ENCODE measurements at places on chromosomes 12 and 14.

- no peak for DNase-seq
Measured at GRCh38 chr12:51392556-51393237, 1.5 kb upstream of the GALNT6 start.

DNA sequence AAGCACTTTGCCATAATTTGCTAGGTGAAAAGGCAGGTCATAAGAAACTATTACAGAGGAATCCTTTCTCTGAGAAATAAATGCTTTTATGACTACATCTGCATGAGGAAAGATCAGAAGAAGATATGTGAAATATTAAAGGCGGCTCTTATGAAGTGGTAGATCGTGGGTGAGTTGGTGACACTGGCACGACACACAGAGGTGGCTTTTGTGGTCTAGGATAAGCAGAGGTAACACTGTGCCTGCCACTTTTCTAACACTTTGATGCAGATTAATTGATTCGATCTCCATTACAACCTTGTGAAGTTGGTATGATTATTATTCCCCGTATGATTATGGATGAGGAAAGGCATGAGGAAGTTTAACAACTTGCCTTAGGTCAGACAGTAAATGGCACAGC, 60.0 kb upstream of the ELK3 start:
- DNase-seq, result no peak

DNA sequence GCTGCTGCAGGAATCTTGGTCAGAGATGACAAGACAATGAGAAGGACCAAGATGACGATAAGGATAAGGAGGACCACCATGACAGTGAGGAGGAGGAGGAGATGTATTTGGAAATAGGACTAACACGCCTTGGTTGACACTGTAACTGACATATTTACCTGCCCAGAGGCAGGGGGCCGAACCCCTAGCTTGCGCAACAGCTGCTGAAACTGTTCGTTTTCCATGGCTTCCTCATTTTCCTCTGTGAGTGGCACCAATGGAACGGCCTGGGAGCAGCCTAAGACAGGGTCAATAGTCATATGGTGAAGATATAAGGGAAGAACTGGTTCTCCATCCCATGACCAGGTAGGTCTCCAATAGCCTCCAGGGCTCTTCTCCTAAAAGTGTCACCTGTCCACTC, 28.8 kb downstream of the TIMELESS start:
- no peak for DNase-seq

DNA sequence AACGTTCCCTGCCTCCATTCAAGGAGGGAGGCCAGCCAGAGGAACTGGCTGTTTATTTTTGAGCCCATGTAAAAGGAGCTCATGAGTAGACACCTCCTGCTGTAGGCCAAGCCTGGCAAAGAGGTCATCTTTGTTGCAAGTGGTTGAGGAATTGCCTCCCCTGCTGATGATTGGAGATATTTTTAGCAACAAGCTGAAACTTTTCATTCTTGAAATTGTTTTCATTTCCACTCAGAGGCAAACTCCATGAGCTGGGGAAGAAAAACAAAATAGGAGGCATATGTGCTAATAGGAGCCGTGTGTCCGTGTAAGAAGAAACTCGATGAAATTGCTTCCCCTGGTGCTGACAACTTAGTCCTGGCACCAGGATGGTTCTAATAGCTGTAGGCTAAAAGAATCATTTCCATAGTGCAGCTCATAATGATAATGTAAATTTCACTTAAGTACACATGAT, 440.1 kb upstream of the FAR2 start:
- no peak for DNase-seq

DNA sequence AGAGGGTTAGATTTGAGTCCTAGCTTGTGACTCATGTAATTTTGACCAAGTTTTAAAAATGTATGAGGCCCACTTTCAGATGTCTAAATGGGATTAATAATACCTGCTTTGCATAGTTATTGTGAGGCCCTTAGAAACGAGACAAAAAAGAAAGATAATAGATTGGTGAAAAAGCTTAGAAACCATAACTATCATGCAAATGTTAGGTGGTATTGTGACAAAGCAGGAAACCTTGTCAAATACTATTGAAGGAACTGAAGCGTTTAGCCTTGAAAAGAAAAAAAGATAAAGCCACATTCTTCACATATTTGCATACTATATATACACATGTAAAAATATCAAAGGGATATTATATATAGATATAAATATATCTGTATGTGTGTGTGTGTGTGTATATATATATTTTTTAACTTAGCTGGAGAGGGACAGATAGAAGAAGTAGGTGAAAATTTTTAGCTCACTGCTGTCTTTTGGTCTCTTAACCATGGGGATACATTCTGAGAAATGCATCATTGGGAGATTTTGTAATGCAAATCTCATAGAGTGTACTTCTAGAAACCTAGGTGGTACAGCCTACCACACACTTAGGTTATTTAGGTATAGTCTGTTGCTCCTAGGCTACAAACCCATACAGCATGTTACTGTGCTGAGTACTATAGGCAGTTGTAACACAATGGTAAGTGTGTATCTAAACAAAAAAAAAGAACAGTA, 270.3 kb downstream of the CCDC91 start:
- DNase-seq, result no peak

DNA sequence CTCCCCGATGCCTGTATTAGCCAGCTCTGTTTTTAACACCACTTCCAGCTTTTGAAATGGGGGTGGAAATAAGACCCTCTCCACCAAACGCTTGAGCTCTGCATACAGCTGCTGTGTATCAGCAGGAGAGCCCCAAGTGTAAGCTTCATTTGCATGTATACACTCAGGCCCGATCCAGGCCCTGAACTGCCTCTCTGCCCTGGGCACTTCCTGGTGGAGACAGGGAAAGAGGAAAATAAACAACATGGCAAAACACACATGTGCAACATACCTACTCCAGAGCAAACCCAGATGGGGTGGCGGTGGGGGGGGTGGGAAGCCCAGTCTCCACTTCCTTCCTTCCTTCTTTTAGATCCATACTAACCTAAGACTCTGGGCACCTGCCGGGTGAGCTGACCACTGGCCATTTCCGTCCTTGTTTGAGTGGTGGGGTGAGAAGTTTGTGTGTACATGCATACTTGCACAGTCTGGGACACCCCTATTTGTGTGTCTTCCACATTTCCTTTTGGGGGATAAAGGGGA, 55.3 kb downstream of the RBM19 start:
- DNase-seq, result no peak

DNA sequence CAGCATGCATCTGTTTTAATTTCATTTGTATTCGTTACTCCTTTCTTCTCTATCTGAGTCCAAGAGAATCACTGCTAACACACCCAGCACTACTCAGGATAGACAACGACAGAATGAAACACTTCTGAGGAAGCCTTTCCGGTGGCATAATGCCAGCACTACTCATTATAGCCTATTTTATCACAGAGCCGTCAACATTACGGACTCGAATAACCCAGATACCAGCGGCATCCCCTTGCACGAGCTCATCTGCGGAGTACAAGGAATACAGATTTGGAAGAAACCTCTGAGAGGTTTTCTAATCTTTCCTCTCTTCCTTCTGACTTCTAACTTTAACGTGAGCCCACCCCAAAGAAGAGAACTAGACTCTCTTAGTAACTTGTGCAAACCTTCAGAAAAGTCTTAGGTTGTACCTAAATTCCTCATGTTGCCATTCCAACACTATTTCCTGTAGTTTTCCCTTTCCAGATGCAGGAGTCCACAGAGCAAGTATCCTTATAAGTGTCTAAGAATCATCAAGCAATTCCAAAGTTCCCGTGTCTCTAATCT, 248.1 kb downstream of the APAF1 start:
- DNase-seq, result no peak

DNA sequence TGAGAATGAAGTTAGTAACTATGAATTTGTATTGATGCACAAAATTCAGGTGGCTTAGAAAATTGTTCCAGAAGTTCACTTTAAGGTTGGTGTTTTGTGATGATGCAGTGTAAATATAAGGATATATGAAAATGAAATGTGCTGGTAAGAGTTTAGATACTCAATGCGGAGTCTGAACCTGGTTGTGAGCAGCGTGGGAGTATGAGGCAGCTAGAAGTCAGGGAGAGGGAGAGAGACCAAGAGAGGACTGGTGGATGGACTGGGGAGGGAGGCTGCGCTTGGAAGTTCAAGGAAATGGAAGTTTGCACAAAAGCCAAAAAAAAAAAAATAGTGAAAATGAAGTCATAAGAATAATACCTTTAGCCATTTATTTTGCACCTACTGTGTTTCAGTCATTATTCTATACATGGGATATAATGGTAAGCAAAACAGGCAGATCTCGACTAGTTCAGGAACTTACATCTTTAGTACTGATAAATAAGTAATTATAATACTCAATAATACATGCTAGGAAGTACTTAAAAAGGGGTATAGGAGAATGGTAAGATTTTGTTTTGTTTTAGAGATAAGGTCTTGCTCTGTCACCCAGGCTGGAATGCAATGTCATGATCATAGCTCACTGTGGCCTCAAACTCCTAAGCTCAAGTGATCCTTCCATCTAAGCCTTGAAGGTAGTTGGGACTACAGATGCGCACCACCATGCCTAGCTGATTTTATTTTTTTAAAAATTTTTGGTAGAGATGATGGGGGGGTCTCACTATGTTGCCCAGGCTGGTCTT, 10.0 kb upstream of the RAB21 start:
- DNase-seq, result no peak

- no peak for DNase-seq
Measured at GRCh38 chr12:84313323-84313675, 599.3 kb downstream of the SLC6A15 start.

DNA sequence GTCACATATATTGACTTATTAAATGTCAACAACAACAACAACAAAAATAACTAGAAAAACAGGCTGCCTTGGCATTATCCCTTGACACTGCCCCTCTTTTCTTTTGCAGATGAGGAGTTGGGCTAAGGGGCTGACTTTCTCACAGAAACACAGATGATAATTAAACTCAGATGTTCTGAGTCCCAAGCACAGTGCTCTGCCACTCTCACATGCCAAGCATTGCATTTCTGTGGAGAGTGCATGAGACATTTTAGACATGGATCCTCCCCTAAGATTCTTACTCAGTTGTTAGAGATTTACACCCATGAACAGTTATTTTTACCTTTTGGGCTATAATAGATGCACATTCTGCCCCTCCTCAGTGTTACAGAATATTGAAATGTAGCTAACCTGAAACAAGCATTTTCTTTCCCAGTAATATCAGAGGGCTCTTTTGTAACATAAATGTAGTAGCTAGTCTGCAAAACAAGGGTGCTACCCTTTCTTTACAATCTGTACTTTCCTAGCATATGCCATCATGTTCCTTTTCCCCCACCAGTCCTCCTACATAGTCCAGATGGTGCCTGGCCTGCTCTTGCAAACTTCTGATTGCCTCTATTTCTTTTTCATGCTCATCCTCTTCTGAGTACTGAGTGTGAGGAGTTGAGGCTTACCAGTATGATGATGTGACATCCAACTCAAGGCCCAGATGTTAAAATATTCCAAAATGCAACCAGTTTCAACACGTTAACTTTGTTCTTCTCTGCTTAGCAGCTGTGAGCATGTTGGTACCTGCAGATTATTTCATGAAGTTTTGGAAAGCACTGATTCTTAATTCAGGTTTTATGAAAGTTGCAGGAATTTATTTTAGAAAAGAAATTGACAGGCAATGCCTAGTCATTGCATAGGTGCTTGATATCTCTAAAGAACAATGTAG, 125.0 kb upstream of the ATP2B1 start:
- no peak for DNase-seq

DNA sequence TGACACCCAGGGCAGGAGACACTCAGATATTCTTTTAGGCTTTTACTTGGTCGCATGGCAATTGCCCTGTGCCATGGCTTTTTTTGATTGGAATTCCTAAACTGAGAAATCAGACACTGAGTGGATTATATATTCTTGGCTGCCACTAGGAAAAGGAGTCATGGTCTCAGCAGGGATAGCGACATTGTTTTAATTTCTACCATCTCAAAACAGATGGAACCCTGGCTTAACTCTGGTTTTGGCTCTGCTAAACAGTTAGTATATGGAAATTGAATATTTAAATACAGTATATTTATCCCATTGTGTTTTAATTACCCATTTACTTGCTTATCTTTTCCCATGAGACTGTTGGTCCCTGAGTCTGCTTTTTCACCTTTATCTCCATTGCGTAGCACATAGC, 84.0 kb downstream of the DACT1 start:
- DNase-seq, result no peak

DNA sequence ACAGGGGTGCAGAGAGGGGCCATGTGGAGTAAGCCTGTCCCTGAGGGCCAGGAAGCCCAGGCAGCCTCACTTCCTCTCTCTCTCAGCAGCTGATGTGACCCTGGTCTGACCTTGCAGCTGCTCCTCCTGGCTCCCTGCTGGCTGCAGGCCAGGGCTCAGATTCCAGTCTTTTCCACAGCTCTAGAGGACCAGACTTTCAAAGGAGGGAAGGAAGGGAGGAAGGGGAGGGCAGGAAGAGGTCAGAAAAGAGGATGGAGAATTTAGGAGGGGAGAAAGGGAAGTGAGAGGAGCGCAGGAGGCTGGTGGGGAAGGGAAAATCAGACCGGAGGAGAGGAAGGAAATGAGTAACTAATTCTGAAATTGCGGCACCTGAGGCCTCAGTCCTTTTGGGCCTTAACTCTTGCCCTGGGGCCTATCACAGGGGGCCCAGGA, 40.9 kb upstream of the VASH1 start:
- DNase-seq, result no peak

- peak; percentile 18 for DNase-seq
Measured at GRCh38 chr12:59780605-59781135, 184.8 kb downstream of the SLC16A7 start.

- no peak for DNase-seq
Measured at GRCh38 chr12:5783289-5783920, 161.7 kb downstream of the ANO2 start.

GRCh38 chr12:111437816-111438454, 32.2 kb downstream of the SH2B3 start:
- no peak for DNase-seq

GRCh38 chr14:102941419-102942011, 19.1 kb downstream of the AMN start:
- no peak for DNase-seq

GRCh38 chr12:42936991-42937390, 347.4 kb upstream of the PRICKLE1 start:
- no peak for DNase-seq

DNA sequence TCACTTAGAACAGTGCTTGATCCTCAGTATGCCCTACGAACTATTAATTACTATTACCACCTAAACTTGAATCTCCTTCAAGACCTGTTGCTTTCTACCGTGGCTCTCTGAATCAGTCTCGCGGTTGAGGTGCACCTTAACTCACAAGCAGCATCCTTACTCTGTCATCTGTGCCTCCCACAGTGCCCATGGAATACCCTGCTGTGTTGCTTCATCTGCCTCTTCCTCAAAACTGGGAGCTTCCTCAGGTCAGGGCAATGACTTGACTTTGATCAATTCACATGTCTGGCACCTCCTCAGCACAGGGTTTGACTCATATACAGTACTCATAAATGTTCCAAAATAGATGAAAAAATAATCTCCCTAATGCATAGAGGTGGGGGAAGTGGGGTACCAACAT, 305.9 kb downstream of the NUAK1 start:
- DNase-seq, result no peak

GRCh38 chr12:75658901-75659823, 147.8 kb upstream of the KRR1 start:
- DNase-seq, result no peak
